Mucosa of descending colon (tissue), 3 donors: ENCODE measurements at places on chromosomes 2 and 18. TPM values are rescaled to one million over a fixed set of nuclear protein-coding genes. Genes with fewer than 3 reads are reported as not detected.

The TSPYL6 gene
- total RNA-seq, result not detected

The SOWAHC gene
- total RNA-seq, result 35.8 TPM

The IL1R2 gene
- total RNA-seq, result 40.3 TPM

The ICA1L gene
- total RNA-seq, result 2.6 TPM

The CFAP65 gene
- total RNA-seq, result 0.09 TPM

The MEIS1 gene
- total RNA-seq, result 23.2 TPM

The VAMP8 gene
- total RNA-seq, result 254 TPM

DNA sequence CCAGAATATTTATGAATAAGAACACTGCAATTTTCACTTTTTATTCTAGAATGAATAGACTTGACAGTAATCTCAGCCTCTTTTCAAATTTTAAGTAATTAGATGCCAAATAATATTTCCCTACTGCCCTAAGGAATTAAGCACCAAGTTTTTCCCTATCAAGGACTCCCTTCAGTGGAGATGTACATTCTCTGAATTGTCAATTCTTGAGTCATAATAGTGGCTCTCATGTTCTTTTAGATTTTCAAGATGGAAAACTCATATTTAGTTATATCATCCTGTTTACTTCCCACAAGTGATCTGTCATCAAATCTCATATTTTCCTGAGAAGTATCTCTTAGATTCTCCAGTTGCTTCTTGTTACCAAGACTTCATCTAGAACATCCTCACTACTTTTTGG lies 1248.9 kb upstream of the CHAC2 start:
- no peak for DNase-seq

GRCh38 chr2:240713928-240714746 lies 22.5 kb downstream of the AQP12A start:
- DNase-seq, result no peak

- no peak for DNase-seq
Observed at GRCh38 chr2:105544591-105545377, 145.9 kb upstream of the FHL2 start.

- DNase-seq, result no peak
Observed at GRCh38 chr2:168470320-168471162, 14.5 kb downstream of the CERS6 start.

DNA sequence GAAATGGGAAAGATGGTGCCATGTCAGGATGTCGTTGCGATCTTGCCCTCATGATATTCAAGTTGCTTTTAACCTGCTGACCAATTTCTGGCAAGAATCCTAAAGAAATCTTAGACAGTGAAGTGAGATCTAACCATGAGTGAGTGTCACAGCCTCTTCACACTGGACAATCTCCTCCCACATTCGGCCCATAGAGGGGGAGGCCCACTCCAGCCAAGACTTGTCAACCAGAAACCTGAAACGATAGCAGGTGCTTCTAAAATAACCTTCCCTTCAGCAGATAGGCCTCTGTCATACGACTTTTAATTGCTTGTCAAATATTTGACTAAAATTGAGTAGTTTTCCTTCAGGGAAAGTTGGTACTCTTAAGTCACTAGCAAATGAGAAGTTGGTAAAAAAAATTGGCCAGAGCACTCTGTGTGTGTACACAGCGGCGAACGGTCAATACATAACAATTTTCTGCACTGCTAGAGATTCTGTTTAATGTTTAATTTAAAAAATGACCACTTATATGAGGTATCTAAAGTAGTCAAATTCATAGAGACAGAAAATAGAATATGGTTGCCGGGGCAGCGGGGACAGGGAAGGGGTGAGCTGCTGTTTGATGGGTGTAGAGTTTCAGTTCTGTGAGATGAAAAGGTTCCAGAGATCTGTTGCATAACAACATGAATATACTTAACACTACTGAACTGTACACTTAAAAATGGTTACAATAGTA lies 110.2 kb downstream of the VAPA start:
- DNase-seq, result no peak

- DNase-seq, result no peak
Observed at GRCh38 chr2:165193178-165193777, 10.6 kb downstream of the SCN3A start.

DNA sequence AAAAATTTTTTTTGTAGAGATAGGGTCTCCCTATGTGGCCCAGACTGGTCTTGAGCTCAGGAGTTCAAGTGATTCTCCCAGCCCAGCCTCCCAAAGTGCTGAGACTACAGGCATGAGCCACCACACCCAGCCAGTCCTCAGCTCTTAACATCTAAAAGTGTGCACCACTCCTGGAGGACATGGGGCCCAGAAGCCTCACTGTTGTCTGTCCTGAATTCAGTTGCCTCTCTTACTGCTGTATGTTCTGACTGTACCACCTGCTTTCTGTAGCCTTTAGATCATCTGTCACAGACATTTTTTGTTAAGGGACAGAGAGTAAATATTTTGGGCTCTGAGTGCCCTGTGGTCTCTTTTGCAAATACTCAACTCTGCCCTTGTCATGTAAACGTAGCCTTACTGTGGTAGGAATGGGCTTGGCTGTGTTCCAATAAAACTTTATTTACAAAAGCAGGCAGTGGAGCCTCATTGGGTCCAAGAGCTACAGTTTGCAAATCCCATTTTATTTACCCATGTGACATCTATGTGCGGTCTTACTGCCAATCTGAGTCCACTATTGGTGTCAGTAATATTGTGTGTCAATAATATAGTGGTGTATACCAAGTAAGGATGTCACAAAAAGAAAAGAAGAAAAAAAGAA lies 38.1 kb downstream of the TMEM37 start:
- no peak for DNase-seq

- DNase-seq, result no peak
Observed at GRCh38 chr2:240320204-240320993, 115.1 kb upstream of the GPC1 start.

DNA sequence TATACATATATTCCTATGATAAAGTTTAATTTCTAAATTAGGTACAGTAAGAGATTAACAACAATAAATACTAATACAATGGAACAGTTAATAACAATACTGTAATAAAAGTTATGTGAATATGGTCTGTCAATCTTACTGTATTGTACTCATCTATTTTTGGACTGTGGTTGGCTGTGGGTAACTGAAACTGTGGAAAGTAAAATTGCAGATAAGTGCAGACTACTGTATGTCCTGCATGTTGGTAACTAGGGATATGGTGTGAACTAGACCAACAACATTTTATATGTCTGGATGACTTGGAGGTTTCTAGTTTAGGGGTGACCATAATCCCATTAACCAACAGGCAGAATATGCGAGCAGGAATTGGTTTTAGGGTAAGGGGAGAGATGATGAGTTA lies 23.3 kb downstream of the PHLPP1 start:
- no peak for DNase-seq

GRCh38 chr2:229296016-229296415 lies 24.9 kb upstream of the PID1 start:
- DNase-seq, result no peak

DNA sequence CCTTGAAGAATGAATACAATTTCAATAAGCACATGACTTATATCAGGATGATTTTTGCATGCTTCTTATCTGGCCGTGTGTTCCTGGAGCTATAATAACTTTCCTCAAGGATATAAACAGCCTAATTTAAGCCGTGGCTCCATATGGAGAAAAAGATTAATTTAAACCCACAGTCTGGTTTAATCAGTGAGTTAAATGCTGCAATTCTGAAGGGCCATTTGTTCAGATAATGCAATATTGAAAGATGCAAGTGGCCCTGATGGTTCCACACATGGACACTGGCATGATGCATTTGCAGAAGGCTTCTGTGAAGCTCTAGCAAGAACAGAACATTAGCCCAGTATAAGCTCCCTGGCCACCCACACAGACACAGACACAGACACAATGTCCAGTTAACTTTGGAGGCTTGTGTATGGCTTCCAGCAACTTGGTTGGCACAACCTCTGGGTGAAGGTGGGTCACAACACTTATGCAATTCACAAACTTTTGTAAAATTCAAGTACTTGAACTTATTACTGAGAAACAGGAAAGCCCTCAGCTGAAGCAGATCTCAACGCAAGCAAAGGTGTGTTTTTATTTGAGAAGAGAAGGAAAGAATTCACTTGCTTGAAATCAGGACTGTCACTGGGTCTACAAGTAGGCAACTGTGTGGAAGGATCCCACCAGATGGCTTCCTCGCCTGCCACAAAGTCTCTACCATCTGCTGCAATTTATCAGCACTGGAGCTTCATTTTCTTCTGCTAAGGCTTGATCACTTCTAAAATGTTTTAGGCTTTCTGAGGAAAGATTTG lies 63.3 kb downstream of the MDH1 start:
- no peak for DNase-seq

DNA sequence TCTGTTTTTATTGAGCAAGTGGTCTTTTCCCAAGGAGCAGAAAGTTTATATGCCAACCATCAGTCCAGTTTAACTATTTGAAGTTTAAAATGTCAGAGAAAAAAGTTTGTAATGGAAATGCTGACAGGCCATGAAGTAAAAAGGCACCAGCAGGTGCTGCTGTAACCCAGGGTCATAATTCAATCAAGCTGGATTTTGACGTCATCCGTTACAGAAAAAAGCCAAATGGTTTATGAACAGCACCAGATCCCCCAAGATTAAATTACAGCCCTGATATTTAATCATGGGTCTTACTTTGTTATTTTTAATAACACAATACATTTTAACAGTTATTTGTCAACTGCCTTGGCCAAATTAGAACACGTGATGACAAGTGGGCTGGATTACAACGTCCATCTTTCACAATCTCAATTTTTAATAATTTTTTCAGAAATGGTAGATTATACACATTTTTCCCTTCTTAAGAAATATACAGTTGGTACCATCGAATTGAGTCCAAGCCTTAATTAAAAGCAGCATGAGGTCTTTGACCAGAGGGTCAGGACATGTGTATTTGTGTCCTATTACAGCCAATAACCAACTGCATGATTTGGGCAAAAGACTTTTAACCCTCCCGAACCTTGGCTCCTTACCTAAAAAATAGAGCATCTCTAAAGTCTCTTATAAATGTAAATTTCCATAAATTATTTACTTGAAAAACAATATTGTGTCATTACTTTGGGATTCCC lies 10.0 kb downstream of the TCF4 start:
- no peak for DNase-seq

- DNase-seq, result no peak
Observed at GRCh38 chr18:13300029-13300428, 81.5 kb downstream of the LDLRAD4 start.

DNA sequence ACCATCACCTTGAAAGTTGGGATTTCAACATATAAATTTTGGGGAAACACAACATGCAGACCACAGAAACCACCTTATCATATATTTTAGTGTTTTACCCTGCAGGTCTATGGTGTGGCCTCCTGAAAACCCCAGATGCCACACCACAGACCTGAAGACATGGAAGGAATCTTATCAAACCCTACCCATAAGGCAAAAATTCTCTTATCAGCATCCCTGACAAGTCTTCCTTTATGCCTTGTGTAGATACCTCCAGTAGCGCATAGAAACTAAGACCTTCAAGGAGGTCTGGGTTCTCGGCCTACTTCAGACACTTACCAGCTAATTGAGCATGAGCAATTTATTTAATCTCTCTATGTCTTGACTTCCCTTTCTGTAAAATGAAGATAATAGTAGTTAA lies 59.1 kb upstream of the SLC14A2 start:
- DNase-seq, result no peak

DNA sequence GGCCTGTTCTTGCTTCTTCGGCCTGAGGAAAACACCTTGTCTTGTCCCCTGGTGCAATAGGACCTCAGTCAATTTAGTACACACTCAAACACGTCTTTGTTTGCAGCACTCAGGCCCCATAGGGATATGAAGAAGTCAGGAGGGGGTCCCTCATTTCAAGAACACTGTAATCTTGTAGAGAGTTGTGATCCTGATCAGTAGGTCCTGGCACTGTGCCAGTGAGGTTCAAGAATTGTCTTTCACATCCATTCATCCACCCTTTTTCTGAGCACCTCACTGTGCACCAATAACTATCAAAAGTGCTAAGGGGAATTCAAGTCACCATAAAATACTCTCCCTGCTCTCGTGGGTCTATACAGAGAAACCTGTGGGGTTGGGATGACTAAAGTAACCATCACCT lies 131.4 kb upstream of the LHCGR start:
- no peak for DNase-seq

DNA sequence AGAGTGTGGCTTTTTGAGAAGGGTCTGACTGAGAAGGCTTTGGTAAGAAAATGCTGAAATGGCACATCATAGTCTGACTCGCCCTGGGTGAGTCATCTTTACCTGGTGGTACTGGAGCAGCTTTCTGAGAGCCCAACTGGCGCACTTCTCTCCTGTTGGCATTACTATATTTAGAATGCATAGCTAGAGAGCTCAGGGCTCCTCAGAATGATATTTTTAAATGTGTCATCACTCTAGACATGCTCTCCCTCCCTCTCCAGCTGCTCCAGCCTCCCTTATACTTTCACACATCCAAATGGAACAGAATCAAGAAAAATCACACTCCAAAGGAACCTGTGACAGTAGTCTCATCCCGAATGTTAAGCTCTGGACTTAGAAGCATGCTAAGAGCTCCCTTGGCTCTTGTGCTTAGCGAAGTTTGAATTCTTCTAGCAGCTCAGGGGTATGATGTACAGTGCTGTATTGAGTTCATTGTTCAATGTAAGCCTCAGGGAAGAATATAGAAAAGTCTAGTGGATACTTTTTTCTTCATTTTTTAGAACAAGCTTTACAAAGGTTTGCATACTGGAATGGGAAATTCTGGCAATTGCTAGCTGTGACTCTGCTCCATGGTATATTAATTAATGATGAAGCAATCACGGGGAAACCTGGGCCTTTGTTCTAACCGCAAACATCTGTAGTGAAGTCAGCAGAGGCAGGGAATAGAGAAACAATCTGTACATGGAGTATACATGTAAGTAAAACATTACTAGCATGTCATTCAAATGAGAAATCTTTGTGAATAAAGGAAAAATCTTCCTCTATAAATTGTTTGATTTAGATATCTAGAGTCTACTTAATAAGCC lies 751.2 kb upstream of the NRXN1 start:
- DNase-seq, result no peak

DNA sequence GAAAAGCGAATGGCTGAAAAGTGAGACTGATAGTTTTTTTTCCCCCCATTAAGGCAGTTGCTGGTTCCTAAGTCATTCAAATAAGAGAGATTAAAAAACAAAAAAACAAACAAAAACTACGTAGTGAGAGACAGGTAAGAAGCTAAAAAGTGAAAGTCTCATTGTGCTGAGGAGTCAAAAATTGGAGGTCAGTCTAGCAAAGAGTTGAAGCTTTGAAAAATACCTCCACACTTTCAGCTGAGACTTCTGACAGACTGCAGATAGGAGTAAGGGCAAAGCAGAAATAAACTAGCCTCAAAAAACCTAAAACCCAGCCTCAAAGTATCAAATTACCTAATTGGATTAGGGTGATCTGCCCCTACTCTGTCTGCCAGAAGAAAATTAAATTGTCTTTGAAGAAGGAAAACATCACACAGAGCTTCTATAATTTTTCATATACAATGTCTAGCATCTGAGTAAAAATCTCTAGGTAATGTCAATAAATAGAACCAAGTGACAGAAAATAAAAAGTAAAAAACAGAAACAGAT lies 10.9 kb upstream of the EIF2AK3 start:
- DNase-seq, result no peak

- DNase-seq, result peak; percentile 11
Observed at GRCh38 chr2:241816431-241817121, 7.6 kb downstream of the NEU4 start.

DNA sequence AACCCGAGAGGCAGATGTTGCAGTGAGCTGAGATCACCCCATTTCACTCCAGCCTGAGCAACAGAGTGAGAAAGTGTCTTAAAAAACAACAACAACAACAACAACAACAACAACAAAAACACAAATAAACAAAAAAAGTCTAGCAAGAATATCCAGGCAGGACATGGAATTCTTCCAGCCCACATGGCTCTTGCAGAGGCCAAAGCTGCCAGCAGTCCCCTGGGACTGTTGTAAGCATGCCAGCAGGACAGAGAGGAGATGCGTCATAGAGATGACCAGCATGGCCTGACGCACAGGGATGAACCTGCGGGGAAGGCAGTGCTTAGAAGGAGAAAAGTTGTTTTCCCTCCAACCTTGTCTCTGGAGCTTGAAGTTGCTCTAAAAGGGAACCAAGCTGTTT lies 182.3 kb upstream of the PGAP1 start:
- peak; percentile 21 for DNase-seq
